Stimulated activated CD4-positive, alpha-beta T cell treated with anti-CD3 and anti-CD28 coated beads, Interleukin-2, amount 100 ng/mL, for 4 hours (primary cell): ENCODE measurements at places on chromosomes 4 and X.

GRCh38 chr4:149136951-149137620, 678.6 kb downstream of the IQCM start:
- no peak for DNase-seq

- DNase-seq = no peak
These were observed 387.2 kb downstream of the PCDH7 start for GRCh38 chr4:31107362-31107761.

DNA sequence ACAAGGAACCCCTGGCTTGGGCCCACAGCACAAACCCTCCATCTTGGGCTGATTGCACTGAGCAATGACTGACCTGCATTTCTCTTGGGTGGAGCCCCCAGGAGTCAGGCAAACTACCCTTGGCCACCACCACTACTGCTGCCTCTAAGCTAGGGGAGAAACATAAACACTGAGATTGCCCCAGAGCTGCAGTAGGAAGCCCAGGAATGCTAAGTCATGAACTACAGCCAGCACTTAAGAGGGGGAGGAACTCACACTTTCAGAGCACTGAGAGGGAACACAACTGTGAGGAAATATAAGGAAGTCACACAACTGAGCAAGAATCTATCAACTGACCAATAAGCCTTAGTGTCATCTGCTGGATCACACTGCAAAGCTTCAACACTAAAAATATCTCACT, 111.6 kb upstream of the PPP3CA start:
- no peak for DNase-seq

GRCh38 chr4:85565761-85566480, 91.0 kb downstream of the ARHGAP24 start:
- no peak for DNase-seq

DNA sequence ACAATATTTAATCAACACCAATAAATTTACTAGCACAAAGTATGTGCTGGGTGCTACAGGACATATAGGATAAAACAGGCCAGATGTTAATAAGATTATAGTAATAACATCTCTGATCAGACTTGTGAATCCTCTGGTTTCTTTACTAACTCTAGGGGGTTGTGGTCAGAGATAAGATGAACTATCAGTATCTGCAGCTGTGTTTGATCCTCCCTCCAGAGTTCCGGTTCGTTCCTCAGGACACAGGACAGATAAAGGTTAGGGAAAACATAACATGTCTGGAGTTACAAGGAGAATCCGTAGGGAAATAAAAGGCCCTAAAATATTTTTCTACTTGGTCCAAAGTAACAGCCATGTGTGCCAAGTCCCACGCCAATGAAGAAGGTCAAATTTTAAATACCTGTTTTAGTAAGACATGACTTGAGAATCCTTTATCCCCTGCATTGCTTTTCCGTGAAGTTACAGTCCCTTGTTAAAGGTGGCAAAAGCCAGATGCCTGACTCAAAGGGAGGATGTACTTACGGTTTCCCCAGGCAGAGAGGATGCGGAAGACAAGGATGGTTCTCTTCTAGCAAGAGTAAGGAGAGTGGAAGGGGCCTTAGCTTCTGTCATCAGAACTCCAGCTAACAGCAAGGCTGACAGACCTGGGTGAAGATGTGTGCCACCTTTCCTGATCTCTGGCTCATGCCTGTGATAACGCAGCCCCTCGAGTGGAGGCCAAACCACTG, 44.4 kb downstream of the KIAA0232 start:
- DNase-seq = no peak

DNA sequence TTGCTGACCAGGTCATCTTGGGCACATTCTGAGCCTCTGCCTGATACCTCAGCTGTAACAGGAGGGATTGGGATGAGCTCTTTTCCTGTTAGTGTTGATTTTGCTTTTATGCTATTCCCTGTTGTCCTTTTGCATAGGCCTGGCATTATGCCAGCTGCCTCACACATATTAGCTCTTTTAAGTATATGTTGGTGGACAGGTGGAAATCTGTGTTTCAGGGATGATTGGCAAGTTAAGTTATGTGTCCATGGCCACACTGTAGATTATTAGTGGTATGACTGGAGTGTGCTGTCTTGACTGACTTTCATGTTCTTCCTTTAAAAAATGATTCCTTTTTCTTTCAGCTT, 28.9 kb downstream of the NSD2 start:
- DNase-seq = no peak

DNA sequence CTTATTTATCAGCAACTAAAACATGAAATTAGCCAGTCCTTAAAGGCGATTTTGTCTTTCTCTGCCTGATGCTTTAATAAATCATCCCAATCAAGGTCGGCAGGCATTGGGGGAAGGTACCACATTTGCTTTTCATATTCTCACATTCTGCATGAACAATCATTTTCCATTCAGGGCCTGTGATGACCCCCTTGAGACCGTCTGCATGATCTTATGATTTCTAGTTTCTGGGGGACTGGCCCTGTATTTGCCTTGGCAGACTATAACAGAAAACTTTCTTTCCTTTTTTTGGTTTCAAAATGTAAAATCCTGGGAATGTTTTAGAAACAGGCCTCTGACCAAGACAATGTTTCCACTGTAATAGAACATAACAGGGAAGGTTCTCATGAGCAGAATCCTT, 296.8 kb downstream of the IDS start:
- no peak for DNase-seq

- DNase-seq = peak; percentile 6
These were observed at the start of gene STS for GRCh38 chrX:7147413-7147977. TSS of gene STS (plus strand) at chrX:7147712. CDS start at chrX:7253200, 105,488 bp downstream.

- DNase-seq = peak; percentile 3
These were observed 41.3 kb downstream of the ABLIM2 start for GRCh38 chr4:8117278-8117682.

- DNase-seq = no peak
These were observed 94.5 kb upstream of the EOLA2 start for GRCh38 chrX:150032742-150033141.

DNA sequence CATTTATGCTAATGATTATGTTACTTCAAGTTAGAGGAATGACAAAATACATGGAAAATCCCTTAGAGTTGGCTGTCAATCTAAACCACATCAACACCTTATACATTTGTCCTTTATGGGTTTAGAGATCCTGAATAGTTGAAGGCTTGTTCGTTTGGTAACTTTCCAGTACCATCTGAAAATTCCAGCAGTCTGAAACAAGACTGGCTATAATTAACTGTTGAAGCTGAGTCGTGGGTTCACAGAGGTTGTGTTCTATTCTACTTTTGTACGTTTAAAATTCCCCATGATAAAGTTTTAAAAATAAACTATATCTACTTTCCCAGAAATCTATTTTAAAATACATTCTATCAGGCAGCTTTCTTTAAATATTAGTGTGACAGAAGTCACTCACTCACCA, 73.0 kb downstream of the USP46 start:
- no peak for DNase-seq

DNA sequence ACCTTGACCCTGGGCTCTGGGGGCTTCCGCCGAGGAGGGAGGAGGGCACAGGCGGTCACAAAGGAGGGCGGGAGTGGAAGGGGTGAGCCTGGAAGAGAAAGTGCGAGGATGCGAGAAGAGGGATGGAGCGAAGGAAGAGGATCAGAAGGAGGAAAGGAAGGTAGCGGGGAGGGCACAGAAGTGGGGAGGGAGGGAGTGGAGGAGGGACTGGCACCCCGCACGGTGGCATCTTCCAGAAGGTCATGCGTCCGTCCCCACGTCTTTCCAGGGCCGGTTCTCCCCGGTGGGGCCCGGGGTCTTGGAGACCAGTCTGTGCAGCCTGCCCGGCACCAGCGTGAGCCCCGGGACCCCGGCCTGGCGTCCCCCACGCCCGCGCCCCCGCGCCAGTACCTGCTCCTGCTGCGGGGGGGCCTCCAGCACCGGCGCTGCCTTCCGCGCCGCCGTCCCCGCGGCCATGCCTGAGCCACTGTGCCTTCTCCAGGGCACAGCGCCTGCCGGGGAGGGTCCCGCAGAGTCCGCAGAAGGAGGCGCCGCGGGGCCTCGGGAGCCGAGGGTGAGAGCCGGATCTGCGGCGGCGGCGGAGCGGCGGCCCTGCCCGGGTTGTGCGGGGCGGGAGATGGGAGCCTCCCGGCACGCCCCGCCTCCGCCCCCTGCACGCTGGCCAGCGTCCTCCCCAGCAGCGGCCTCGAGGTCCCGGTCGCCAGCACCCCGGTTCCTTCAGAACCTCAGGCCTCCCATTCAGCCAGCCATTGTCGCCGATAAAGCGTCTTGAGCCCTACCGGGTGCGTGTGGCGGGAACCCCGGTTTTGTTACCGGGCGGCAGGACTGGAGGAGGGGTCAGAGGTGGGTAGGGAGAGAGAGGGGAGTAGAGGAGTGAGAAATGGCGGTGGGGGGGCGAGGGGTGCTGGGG, at the start of gene RNF175:
Gene RNF175, minus strand, starts transcription at position 618 of the 910 bp plus-strand sequence. Its CDS starts 162 bp downstream, at position 456.
- DNase-seq = no peak

DNA sequence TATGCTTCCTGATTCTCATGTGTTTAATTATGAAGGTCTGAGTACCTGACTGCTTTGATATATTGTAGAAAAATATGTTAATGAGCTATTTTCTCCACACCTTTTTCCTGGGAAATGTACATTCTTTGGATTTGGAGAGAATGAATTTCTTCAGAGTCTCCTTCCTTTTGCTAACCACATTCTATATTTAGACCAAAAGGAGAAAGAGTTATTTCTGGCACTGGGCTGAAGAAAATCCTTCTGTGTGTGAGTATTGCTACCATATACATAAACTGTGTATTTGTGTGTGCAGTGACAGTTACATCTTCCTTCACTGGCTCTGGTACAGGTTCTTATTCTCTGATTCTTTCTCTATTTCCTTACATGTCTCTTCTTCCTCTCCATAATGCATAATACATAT, 44.5 kb upstream of the PGRMC2 start:
- DNase-seq = no peak

GRCh38 chr4:168723569-168723968, 226.7 kb downstream of the PALLD start:
- no peak for DNase-seq

GRCh38 chr4:87011340-87012034, 76.7 kb downstream of the AFF1 start:
- no peak for DNase-seq

GRCh38 chr4:153785910-153786721, 2.8 kb downstream of the SFRP2 start:
- DNase-seq = no peak

- DNase-seq = peak; percentile 24
These were observed 94.2 kb downstream of the MAOA start for GRCh38 chrX:43750248-43750676.

DNA sequence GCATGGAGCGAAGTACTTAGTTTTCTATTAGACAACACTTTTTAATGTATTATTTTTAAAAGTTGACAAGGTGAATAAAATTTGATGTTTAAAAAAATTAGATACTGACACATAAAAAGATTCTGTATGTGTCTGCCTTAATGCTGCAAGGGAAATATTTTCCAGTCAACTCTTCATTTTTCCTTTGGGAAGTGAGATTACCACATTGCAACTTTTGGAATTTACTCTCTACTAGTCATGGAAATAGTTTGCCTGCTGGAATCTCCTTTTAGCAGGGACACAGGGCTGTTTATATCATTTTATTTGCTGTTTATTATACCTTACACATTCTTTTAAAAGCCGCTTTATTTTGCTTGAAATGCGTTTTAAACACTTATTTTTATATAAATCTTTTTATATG, 135.1 kb downstream of the MID1 start:
- DNase-seq = no peak

- DNase-seq = no peak
These were observed 41.5 kb upstream of the RELL1 start for GRCh38 chr4:37727635-37728034.

- no peak for DNase-seq
These were observed 3.9 kb downstream of the RBM10 start for GRCh38 chrX:47148946-47149345.
